ENCODE measurements at places on chromosomes 7 and 10.
A peak's percentile ranks its signal among the peaks of the same experiment; 100 is the strongest.

- no peak for DNase-seq
These were observed 13.5 kb upstream of the RPEL1 start for GRCh38 chr10:103232131-103232673.

- no peak for DNase-seq
These were observed 56.0 kb upstream of the PITRM1 start for GRCh38 chr10:3228629-3228945.

GRCh38 chr7:98075801-98076200 lies 30.9 kb upstream of the LMTK2 start:
- no peak for DNase-seq

- no peak for DNase-seq
These were observed 9.2 kb downstream of the OR2A5 start for GRCh38 chr7:144057954-144058353.

DNA sequence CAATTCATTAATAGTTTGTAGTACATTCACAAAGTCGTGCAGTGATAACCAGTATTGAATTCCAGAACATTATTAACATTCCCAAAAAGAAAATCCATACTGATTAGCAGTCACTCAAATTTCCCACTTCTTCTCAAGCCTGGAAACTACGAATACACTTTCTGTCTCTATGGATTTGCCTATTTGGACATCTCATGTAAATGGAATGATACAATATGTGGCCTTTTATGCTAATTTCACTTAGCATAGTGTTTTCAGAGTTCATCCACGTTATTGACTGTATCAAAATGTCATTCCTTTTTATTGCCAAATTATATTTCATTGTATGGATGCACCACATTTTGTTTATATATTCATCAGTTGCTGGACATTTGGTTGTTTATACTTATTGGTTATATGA lies 78.8 kb downstream of the STK31 start:
- DNase-seq: no peak

- DNase-seq: no peak
These were observed 127.1 kb upstream of the VIPR2 start for GRCh38 chr7:159271781-159272180.

DNA sequence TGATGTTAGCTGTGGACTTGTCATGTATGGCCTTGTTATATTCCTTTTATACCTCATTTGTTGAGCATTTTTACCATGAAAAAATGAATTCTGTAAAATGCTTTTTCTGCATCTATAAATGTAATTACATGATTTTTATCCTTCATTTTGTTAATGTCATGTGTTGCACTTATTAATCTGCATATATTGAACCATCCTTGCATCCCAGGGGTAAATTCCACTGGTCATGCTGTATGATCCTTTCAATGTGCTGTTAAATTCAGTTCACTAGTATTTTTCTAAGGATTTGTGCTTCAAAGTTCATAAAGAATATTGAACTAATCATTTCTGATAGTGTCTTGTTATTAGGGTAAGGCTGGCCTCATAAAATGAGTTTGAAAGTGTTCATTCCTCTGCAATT lies 31.9 kb upstream of the AHR start:
- no peak for DNase-seq

GRCh38 chr10:113865901-113866300 lies 11.4 kb downstream of the NHLRC2 start:
- DNase-seq: no peak

DNA sequence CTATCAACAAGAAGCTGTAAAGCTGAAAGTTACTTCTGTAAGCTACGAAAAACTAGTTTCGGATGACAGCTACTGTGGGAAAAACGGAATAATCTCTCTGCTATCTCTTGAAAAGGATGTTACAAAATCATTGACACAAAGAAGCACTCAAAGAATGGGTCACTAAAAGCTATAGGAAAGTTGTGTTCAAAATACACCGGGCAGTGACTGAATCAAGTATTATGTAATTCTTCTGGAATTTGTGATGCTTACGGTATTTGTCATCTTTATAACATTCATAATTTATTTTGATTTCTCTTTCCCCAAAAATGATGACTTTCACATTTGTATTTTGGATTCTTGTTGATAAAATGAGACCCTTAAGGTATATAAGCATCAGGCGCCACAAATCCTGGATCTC lies 112.1 kb upstream of the KLF6 start:
- DNase-seq: no peak

DNA sequence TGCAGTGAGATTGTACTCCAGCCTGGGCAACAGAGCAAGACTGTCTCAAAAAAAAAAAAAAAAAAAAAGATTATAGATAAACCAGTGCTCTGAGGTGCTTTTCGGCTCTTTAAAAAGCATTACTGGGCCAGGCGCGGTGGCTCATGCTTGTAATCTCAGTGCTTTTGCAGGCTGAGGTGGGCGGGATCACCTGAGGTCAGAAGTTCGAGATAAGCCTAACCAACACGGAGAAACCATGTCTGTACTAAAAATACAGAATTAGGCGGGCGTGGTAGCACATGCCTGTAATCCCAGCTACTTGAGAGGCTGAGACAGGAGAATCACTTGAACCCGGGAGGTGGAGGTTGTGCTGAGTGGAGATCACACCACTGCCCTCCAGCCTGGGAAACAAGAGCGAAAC lies 6.6 kb upstream of the HNRNPF start:
- no peak for DNase-seq

- no peak for DNase-seq
These were observed 16.1 kb downstream of the COL26A1 start for GRCh38 chr7:101378751-101379174.

GRCh38 chr7:81074406-81074805 lies 155.6 kb upstream of the SEMA3C start:
- no peak for DNase-seq

DNA sequence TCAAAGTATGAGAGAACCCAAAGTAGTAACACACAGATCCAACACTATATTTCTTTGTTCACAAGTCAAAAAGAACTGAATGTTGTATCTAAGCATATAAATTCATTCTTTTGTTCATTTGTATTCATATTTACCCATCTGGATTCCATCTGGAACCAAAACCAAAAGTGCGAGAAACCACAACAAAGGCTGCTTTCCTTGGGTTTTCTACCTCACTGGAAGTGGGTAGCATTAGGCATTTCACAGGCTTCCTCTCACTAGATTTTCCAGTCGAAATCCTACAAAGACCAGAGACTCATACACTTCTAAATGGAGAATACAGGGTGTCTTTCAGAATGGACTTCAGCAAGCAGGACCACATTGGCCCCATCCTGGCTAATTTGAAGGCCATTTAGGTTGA lies 109.8 kb upstream of the WNT16 start:
- DNase-seq: no peak

DNA sequence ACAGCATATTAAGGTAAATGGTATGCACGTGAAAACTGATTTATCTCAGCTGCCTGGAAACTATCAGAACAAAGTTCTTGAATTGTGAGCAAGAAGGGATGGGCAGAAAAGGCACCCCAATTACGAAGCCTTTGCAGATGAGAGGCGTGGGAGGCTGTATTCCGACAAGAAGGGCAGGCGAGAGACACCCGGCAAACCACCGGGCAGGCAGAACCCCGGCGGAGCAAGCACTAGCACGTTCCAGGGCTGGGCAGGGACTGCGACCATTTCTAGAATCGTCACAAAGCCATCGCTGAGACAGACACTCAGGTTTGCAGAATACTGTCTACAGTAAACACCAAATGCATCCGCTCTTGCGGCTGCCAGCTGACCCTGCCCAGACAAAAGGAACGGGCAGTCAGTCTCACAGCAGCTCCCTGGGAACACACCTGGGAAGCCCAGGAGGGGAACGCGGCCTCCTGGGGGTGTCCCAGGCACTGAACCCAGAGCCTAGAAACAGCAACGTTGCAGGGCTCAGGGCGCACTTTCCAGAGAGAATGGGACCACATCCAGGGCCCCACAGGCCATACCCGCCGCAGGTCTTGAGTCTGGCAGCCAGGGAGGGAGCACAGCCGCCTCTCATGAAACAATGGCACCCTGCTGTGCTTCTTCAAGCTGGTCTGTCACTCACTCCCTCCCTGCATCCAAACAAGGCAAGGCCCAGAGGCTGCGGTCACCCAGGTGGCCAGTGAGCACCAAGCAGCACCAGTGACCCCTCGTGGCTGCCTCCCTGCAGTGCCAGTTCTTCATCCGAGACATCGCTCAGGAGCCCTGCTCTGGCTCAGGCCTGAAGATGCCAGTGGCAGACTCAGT lies 261.9 kb downstream of the PTPRN2 start:
- DNase-seq: peak; percentile 4

DNA sequence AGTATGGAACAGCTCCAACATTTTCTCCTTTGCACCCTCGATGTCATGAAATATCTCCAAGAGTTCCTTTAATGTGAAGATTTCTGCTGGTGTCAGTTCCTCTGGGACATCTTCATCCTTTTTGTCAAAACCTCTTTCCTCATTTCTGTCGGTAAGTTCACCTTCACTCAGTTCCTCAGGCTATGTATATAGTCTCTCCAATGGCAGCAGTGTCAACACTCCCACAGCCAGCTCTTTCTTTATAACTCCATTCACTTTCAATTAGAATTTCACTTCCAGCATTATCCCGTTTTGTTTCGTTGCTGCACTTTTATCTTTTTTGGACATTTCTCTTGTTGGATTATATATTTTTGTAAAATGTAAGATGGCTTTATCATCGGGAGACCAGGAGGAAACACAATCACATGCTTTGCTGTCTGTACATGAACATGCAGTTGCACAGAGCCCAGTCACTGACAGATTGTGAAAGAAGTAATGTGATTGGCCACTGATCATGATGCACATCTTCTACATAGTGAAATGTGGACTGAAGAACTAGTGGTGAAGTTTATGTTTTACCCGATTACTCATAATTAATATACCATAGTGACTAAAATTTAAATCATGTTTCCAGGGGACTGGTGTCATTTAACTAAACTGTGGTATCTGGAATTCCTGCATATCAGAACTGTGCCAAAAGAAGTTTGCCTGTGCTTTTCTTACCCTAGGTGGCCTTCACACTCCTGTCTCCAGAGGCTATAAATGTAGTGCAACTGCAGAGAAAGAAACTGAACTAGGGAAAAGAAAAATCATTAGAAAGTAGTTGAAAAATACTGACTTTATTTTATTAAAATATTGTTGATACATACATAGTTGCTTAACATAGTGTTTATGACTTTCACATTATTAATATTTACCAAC lies 289.6 kb downstream of the PPP1R3A start:
- DNase-seq: no peak

GRCh38 chr10:12241810-12242529 lies 46.0 kb downstream of the CDC123 start:
- DNase-seq: no peak

- no peak for DNase-seq
These were observed 3.7 kb downstream of the MRPL32 start for GRCh38 chr7:42935861-42936260.

DNA sequence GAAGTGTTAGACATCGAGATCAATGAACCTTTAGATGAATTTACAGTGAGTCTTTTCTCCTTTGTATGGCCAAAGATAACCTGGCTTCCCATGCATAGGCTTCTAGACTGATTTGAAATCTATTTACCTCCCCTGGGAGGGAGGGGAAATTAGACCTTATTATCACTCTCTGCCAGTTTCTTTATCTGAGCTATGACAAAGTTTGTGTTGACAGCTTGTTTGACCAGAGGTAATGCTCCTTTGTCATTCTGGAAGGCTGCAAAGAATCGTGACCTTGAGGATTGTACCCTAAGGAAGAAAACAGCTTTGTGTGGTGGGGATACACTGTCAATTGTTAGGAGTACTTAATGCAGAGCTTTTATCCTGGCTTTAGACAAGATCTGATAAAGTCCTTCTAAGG lies 36.4 kb downstream of the RBM33 start:
- DNase-seq: no peak

- DNase-seq: no peak
These were observed 462.1 kb upstream of the DPP6 start for GRCh38 chr7:153590136-153590535.

GRCh38 chr10:96922978-96923948 lies 91.2 kb downstream of the LCOR start:
- DNase-seq: no peak

DNA sequence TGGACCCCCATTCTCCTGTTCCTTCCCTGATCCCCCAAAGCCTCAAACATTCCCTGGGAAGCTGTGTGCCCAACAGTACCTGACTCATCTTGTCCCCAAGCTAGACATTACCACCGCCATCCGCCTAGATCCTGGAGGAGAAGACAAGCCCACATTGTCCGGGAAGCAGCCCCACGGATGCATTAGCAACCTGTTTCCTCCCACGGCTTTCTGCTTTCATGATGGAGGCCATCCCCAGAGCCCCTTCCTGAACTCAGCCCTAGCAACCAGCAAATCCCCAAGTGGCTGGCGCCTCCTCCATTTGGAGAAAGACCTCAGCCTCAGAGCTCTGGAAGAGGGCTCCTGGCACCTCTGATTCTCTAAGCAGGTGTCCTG lies 2.3 kb upstream of the SLC29A3 start:
- DNase-seq: no peak

DNA sequence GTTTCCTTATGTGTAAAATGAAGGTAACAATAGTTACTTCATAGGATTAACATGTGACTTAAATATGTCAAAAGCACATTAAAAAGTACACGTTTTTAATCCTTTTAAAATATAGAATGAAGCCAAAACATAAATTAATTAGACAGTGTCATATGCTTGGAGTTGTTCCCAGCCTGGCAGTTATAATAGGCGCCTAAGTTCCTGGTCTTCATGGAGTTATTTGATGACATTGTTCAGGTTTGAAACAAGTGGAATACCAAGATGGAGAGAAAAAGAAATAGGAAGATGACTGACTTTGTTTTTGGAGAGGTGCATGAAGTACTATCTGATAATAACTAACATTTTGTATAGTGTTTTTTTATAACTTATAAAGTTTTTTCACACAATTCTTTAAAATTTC lies 67.3 kb downstream of the ZNRF2 start:
- no peak for DNase-seq

GRCh38 chr10:124236816-124237215 lies 143.4 kb upstream of the CHST15 start:
- DNase-seq: no peak

DNA sequence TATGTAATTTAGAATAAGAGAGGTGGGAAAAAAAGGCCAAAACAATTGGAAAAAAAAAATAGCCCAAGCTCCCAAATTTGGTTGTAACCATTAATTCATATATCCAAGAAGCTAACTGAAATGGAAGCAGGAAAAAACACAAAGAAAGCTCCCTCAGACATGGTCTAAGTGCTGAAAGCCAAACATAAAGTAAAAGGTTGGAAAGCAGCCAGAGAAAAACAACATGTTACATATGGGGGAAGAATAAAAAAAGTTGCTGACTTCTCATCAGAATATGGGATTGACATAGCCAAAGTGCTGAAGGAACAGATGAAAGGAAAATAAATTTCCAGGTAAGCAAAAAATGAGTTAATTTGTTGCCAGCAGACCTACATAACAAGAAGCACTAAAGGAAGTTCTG lies 40.3 kb downstream of the PDZD8 start:
- no peak for DNase-seq

- DNase-seq: no peak
These were observed 12.8 kb downstream of the IFIT2 start for GRCh38 chr10:89314676-89315075.

- no peak for DNase-seq
These were observed 78.7 kb upstream of the SVIL start for GRCh38 chr10:29713450-29713849.

Data from NCI-H524 treated with DMSO at 0.1 percent for 48 hours (cell line).